ENCODE measurements at places on chromosomes 3 and 15.

DNA sequence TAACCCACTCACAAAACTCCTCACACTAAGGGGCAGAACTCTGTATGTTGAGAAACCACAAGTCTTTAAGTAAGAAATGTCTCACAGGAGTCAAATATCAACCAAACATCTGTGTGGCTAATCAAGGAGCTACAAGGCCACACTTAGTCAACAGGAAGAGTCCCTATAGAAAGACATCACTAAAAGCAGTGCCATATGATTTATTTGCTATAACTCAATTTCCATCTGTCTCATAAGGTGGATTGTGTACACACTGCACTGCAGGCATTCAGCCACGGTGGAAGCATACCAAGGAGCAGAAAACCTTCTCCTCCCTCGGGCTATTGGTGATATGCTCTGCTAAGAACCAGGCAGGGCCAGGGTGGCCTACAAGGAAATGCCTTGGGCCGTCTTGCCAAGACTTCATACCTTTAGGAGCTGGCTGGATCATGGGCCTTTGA is 197.6 kb upstream of the CFAP20DC start:
- no peak for DNase-seq

DNA sequence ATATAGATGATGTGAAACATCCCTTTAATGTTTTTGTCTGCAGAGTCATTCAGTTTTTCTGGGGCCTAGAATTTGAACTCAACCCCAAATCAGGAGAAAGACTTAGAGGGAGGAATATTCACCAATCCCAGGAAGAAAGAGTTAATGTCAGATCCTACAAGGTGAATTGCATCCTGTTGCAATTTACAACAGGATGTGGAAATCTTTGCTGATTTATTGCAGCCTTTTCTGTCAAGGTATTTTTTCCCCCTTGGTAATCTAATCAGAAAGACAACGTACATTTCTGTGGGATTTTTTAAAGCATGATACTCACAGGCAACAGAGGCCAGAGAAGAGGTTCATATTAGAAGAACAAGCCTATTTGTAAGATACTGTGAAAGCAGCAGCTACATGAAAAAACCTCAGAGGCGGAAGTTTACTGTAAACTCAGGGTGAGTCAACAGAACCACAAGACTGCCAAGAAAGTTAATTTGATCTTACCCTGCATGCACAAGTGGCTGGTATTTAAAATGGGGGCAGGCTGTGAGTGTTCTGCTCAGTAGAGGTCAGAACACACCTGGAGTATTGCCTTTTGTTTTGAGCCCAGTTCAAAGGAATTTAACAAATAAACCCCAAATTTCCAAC is 531.9 kb downstream of the AGBL1 start:
- DNase-seq, result no peak

GRCh38 chr3:168212664-168213285 is 117.1 kb upstream of the GOLIM4 start:
- no peak for DNase-seq

DNA sequence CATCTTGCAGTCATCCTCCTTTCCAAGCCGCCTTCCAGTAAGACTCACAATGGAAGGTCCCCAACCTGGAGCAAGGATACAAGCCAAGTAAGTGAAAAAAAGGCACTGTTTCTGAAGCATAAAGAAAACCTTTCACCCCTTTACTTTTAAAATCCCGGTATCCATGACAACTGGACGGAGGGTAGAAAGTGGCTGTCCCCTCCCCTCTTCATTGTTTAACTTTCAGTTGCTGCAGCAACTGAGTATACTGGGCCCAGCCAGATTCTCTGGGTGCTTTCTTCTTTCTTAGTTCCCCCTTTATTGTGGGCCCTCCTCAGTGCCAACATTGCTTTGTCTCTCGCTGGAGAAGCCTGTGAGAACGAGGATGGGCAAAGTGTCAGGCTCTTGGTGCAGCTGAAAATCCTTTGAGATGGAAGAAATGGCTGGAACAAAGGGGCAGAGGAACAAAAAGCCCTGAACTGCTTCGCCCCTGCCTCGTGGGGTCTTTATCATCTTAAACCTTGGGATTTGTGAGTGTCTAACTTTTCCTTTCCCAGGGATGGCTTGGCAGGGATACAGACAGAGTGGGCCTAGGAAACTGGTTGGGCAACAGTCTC is 224.0 kb upstream of the RGMA start:
- DNase-seq, result no peak

- no peak for DNase-seq
These were observed 93.5 kb upstream of the ARRDC4 start for GRCh38 chr15:97866959-97867358.

- no peak for DNase-seq
These were observed 126.4 kb downstream of the GADL1 start for GRCh38 chr3:30768046-30768445.

GRCh38 chr3:114441386-114441785 is 147.6 kb downstream of the TIGIT start:
- no peak for DNase-seq

- no peak for DNase-seq
These were observed 887.8 kb downstream of the MCTP2 start for GRCh38 chr15:95119041-95119610.

DNA sequence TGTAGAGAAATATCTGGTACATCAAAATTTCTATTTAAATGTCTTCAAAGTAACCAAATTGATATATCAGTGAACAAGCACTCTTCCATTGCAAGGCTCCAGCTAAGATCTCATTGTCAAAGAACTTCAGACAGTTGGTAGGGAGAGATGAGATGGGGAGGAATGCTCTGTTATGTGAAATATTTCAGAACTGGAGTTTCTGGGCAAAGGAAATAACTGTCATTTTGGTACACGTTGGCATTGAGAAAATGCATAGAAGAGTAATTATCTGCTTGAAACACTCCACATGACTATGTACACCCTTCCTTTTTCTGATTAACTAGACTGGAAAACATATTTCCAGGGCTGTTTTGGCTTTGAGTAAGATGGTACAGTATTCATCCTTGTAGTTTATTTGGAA is 297.5 kb upstream of the RASGRP1 start:
- no peak for DNase-seq

DNA sequence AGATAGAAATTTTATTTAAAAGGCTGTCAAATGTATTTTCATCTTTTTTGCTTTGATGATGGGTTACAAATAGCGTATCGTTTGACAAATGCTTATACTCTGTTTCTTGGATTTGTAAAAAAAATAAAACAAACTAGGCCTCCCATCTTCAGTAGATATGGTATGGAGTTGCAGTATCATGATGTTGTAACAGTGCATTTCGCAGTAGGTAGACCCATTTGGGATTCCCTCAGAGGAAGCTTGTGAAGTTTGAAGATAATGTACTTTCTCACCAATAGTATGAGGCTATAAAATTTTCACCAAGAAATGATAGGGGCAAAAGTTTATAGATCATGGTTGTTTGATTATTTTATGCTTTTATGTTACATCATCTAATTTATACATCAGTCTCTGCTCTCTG is 10.8 kb downstream of the MBNL1 start:
- DNase-seq, result no peak

DNA sequence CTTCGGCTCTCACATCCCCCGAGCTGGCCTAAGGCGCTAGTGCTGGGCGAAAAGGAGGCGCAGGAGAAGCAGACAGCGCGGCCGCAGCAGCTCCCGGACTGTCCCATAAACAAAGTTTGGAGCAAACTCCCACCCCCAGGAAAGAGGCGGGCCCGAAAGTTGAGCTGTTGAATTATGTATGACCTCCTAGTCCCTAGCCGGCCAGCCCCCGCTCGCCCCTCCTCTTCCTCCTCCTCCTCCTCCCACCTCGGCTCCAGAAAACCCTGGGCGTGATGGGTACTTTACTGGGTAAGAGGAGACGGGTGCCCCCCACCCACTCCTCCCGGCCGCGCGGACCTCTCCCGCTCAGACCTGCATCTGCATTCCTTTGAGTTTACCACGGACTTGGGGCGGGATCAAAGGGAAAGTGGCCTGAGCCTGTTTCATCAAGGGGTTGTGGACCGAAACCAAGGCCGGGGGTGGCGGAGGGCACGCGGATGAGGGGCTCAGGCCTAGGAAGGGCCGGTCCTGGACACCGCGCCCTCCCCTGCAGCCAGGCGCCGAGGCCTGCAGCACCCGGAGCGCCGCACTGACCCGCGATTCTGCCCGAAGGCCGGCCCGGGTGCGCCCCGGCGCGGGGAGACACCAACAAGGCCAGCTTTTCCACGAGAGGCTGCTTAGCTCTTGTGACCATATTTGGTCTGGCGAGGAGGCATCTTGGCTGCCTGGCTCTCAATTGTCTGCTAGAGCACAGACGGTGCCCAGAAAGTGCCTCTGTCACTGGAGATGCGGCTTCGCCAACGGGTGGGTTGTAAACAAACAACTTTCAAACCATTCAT is at the start of gene WWTR1:
TSS of gene WWTR1 (minus strand) at position 100 of the 818 bp plus-strand sequence. CDS start 719 bp downstream, outside the sequence.
- peak; percentile 81 for DNase-seq

GRCh38 chr3:37475435-37475834 is 301.1 kb upstream of the LRRFIP2 start:
- DNase-seq, result no peak

GRCh38 chr3:52829906-52830463 is 487 bp downstream of the ITIH4 start:
- no peak for DNase-seq

DNA sequence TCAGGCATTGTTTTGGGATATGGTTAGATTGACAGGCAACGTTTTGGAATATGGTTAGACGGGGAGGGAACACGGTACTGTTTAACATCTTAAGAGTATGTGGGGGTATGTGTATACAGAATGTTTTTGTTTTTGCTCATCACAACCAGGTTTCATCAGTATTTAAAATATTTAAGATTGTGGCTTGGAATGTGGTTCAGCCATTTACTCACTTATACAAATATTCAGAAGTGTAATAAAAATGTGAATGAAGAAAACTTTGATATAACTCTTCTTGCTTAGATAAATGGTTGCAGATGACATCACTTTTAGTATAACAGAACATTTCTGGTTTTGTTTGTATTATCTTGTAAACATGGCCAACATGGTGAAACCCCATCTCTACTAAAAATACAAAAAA is 3.9 kb upstream of the PAK2 start:
- DNase-seq, result no peak

GRCh38 chr15:90955624-90956273 is 1.1 kb downstream of the RCCD1 start:
- DNase-seq, result no peak

DNA sequence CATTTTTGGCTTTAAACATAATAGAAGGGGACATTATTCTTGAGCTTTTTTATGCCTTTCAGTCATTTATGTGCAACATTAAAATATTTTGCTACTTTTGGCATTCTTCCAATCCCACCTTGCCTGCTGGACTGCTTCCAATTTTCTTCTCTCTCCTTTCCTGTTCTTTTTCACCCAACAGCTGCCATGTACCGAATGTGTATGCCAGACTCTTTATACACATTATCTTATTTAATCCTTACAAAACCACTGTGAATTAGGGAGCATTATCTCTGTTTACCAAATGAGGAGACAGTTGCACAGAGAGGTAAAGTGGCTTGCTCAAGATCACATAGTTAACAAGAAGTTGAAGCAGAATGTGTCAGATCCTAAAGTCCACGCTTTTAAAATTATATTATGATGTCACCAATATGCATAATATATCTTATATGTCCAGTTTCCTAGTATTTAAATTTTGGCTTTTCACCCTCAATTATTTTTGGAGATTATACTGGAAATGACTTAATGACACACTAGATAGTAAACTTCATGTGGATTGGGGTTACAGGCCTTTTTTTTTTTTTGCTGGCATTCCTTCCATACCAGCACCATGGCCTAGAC is 231.5 kb downstream of the THRB start:
- no peak for DNase-seq

- no peak for DNase-seq
These were observed 108.1 kb upstream of the TNFAIP8L3 start for GRCh38 chr15:51202783-51203182.

DNA sequence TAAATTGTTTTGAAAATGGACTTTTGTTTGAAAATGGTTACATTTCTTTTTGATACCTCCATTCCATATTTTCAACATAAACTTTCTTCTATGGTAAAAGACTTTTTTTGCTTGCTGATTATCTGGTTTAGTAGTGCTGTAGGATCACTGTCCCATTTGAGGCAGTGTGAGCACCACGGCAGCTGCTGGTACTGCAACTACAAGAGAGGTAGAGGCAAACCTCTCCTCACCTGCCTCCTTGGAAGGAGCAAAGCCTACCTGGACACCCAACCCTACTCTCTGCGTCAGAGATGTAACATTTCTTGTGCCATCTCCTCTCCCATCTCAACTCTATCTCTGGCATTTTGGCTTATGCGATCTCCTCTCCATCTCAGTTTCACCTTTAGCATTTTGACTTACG is 460.1 kb downstream of the SHQ1 start:
- DNase-seq, result no peak

GRCh38 chr3:143810953-143811265 is 37.4 kb downstream of the SLC9A9 start:
- no peak for DNase-seq

DNA sequence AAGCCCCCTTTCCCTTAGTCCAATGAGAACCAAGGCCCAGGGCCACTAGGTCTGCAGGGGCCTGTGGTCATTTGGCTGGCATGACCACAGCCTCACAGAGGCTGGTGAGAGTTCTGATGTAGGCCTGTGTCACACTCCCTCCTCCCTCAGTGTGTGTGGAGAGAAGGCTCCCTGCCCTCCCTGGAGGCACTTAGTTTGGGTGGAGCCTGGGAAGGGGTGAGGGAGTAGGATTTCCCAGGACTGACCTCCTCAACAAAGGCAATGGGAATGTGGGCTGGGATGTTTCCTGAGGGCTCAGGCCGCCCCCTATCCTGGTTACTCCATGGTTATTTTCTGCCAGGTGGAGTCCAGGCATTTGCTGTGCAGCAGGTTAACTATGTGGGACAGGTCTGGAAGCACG is 7.6 kb downstream of the TEX264 start:
- no peak for DNase-seq

DNA sequence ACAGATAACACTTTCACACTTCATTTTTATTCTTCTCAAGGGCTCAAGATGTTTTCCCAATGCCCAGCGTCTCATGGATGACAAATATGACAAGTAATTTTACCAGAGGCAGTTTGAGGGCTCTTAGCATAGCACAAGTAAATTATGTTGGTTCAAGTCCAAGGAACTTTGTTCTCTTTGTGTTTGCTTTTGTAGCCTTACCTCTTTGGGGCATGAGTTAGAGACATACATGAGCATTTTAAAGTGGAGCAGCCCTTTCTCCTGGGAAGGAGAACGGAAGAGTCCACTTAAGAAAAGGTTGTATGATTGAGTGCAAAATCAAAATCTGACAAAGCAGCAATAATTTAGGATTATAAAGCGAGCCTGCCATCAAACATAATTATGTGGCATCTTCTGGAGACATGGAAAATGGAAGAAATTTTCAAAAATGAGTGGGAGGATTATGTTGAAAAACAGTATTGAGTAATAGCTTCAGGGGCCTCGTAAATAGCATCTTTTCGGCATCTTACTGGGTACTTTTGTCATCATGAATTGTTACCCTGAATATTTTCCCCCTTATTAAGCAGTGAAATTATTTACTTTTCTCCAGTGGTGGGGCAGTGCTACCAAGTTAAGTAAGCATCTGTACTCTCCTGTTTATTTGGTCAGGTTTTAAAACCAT is 65.9 kb downstream of the PGPEP1L start:
- DNase-seq, result no peak

GRCh38 chr15:38788918-38789317 is 224.3 kb upstream of the RASGRP1 start:
- no peak for DNase-seq

- peak; percentile 26 for DNase-seq
These were observed 559.8 kb upstream of the CBLB start for GRCh38 chr3:106428565-106428994.

GRCh38 chr15:45320581-45321205 is 57.7 kb downstream of the GATM start:
- DNase-seq, result no peak

GRCh38 chr3:12307136-12307535 is 18.3 kb downstream of the PPARG start:
- no peak for DNase-seq
